ENCODE measurements at places on chromosomes 2 and 18.
A peak's percentile ranks its signal among the peaks of the same experiment; 100 is the strongest.

DNA sequence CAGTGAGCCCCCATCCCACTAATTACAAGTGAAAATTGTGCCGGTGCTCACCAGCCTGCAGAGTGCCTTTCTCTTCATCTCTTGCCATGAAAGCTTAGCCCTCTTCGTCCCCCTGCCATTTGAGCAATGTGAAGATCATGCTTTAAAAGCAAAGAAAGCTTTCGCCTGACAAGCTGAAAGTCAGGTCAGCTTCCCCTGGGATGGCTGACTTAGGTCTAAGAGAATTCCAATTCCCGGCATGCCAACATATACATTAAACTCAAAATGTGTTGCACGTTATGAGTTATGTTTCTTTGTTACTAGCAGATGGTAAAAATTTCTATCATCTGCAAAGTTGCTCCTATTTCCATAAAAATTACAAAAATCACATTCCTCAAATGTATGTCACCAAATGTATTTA is 129.8 kb downstream of the AFF3 start:
- no peak for DNase-seq

DNA sequence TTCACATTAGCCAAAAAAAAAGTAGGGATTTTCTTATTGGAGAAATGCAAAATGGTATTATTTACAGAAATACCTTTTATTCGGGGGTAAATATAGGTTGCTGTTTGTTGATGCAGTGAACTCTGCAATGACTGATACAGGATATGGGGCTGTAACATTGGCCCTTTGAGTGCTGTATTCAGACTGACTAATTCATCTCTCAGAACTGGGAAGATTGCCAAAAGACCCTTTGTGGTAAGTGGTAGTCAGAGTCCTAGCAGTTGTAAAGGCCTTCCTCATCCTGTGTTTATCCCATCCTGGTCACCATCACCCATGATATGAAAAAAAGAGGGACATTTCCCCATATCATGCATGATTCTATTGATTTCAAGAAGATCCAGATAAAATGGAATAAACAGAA is 14.0 kb upstream of the DCC start:
- DNase-seq = no peak

- DNase-seq = no peak
Observed at GRCh38 chr18:79576686-79577351, 102.8 kb upstream of the CTDP1 start.

- DNase-seq = no peak
Observed at GRCh38 chr18:72140007-72140406, 404.1 kb downstream of the CBLN2 start.

DNA sequence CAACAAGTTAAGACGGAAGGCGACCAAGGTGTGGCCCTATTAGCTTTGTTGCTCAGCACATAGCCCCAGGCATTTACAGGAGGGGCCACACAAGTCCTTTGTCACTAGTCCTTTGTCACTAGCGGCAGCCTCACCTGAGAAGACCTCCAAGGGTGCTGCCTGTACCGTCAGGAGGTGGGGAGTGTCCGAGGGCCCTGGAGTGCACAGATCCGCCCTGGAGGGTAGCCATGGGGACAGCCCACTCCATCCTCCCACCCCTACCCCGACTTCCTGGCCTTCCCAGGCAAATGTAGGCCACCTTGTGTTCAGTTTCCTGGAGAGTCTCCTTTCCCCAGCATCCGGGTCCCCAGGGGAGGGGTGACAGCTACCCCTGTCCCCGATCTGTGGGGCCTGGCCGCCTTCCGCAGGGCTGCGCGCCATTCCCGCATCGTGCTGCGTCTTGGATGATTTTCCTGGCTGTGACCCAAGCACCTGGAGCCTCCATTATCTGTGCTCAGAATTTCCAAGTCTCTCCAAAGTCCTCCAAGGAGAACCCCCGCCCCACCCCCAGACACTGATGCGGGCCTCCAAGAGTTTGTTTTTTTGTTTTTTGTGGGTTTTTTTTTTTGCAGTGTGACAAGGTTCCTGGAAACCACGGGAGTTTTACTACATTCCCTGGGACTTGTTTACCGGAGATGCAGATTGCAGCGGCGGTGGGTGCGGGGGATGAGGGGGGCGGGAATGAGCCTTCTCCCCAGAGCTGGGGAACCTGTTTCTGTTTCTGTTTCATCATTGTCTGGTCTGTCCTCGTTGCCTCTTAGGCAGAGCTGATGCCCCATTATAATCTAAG is 28.6 kb downstream of the TEX44 start:
- peak; percentile 69 for DNase-seq

DNA sequence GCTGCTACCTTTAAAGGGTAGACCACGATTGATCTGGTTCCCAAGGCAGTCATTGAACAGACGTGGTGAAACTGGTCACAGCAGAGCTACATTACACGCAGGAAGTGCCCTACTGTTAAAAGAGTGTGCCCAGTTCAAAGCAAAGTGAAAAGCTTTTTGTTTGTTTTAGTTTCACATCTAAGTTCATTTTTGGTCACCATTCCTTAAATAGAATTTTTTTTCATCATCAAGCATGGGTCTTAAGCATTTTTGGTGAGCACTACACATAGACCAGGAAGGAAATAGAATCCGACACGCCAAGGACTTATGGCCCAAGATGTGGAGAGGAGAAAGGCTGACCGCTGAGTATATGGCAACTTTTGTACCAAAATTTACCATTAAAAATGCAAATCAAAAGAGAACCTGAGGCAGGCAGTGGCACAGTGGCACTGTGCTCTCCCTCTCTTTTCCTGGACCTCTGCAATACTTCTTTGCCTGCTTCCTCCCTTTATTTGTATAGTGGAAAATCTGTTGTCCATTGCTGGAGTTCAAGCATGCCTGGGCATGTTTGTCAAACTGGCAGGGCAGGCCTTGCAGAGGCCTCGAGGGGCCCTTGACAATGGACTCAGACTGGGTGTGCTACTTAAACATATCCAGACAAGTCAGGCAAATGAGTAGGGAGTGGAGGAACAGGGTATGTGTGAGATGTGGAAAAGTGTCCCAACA is 42.6 kb upstream of the HNRNPA3 start:
- no peak for DNase-seq

DNA sequence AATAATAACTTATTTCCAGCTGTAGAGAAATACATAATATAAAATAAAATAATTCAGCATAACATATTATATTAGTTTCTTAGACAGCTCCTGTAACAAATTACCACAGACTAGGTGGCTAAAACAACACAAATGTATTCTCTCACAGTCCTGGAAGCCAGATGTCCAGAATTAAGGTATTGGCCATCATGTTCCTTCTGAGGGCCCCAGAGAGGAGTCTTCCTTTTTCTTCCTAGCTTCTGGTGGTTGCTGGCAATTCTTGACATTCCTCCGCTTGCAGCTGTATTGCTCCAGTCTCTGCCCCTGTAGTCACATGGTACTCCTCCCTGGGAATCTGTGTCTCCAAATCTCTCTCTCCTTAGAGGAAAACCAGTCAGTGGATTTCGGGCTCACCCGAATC is 146.8 kb downstream of the RBM43 start:
- no peak for DNase-seq

GRCh38 chr2:39542523-39542922 is 105.4 kb upstream of the MAP4K3 start:
- DNase-seq = no peak

GRCh38 chr2:51601706-51602105 is 569.8 kb upstream of the NRXN1 start:
- DNase-seq = no peak

DNA sequence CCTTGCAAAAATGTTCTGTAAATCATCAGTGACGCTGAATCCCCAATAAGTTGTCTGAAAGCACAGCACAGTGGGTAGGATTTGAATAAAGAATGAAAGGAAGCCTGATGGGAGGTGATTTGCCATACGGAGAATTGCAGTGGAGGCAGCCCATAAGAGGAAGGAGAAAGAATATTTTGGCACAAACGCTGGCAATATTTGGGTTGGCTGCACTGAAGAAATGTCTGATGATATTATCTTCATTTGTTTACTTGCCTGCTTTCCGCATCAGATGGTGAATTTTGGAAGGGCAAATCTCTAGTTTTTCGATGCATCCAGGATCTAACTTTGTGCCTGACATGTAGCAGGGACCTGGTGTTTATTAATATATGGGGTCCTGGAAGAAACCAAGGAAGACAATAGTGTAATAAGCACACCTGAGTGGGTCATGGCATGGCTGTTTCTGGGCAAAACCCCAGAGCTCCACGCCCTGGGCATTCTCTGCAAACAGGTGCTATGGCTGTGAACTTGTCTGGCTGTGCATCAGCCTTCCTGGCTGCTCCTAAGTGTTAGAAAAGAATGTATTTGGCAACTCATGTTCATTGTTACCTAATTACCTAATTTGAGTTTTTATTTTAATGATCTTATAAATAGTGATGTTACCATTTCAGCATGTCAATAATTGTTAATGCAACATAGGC is 5.9 kb downstream of the GALR1 start:
- no peak for DNase-seq

DNA sequence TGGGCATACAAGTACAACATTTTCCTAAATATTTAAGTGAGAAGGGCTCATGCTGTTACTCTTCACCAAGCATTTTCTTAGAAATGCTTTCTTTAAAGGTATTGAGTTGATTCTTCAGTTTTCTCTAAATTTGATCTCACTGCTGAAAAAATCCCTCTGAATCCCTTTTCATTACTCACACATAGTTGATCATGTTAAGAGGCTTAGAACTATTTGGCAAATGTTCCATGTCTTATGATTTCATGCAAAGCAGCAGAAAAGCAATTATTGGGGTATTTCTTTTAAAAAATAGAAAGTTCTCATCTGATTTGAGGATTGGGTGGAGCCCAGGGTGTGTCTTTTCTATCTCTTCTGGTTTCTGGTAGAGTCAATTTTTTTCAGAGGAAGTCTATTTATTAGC is 1079.8 kb upstream of the ZEB2 start:
- no peak for DNase-seq

DNA sequence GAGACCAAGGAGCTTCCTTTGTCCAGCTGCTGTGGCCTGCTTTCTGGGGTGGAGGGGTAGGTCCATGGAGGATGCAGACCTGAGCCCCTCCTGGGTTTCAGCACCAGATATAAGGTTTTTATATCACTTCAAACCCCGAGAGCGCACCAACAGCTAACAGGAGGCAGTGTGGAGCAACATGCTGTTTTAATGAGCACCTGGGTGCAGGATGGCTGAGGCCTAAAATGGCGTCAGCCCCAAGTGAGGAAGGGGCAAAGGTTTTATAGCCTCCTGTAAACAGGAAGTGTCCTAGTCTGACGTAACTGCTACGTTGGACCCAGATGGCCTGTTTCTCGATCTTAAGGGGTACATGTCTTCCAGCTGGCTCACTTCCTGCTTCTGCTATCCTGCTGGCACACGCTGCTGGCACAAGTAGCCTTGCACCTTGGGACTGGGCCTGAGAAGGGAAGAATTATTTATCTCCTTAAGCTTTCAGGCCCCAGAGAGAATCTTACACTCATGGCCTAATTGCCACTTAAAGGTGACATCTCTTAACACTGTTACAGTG is 11.4 kb upstream of the REG1B start:
- DNase-seq = no peak

GRCh38 chr2:98009887-98010760 is 14.4 kb upstream of the TMEM131 start:
- no peak for DNase-seq

GRCh38 chr2:233356546-233357308 is 2.4 kb downstream of the DGKD start:
- no peak for DNase-seq

DNA sequence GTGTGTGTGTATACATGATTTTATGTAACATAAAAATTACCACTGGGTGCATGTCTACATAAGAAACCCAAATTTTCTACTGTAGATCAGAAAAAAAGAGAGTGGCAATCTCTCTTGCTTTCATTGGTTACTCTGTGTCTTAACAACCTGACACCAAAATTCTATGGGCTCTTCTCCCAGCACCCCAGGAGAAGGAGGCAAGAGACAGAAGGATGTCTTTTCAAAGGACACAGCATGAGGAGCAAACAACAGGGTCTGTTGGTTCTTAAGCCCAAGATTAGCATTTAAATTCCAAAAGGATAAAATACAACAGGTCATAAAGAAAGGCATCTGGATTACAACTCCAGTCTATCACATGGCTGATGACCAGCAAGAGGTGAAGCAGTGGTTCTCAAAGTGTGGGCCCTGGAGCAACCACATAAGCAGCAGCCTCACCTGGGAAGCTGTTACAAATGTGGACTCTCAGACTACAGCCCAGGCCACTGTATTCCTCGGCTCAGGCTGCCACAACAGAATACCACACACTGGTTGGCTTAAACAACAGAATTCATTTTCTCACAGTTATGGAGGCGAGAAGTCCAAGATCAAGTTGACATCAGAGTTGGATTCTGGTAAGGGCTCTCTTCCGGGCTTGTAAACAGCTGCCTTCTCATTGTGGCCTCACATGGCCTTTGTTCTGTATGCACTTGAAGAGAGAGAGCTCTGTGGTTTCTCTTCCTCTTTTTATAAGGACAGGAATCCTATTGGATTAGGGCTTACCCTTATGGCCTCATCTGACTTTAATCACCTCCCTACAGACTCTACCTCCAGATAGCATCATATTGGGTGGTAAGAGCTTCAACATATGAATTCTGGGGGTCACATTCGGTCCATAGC is 79.8 kb upstream of the RNF152 start:
- DNase-seq = no peak

GRCh38 chr2:200302940-200303727 is 3.4 kb upstream of the SPATS2L start:
- no peak for DNase-seq

GRCh38 chr2:16860627-16861026 is 195.0 kb upstream of the CYRIA start:
- DNase-seq = no peak

- no peak for DNase-seq
Observed at GRCh38 chr2:49002750-49003149, 151.6 kb downstream of the FSHR start.

DNA sequence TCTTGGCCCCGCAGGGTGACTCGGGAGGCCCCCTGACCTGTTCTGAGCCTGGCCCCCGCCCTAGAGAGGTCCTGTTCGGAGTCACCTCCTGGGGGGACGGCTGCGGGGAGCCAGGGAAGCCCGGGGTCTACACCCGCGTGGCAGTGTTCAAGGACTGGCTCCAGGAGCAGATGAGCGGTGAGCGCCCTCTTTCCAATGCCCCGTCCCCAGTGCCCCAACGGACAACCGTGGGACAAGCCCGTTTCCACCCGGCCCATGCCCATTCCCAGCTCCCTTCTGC is 2.6 kb upstream of the CHRND start:
- no peak for DNase-seq

DNA sequence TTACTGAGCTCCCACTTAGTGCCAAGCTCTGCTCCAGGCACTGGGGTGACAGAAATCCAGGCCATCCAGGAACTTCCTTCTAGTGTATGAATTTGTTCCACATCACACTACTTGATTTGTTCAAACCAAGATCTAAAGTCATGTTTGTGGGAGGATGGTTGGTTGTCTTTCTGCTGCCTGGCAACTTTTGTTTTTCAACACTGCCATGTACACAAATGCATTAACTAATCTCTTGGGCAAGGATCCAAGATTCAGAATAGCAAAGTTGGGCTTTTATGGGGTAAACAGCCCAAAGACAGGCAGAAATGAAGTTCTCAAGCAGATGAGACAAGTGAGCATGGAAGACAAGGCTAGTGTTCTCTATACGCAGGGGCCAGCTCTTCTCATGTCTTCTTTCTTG is 53.4 kb upstream of the PROKR1 start:
- DNase-seq = no peak

GRCh38 chr2:51344886-51345285 is 313.0 kb upstream of the NRXN1 start:
- DNase-seq = no peak

Measured in SK-N-DZ (cell line).